Stimulated activated CD8-positive, alpha-beta memory T cell treated with anti-CD3 and anti-CD28 coated beads, Interleukin-2, amount 100 ng/mL, for 1 hour (primary cell): ENCODE measurements at places on chromosomes 13 and 19.

DNA sequence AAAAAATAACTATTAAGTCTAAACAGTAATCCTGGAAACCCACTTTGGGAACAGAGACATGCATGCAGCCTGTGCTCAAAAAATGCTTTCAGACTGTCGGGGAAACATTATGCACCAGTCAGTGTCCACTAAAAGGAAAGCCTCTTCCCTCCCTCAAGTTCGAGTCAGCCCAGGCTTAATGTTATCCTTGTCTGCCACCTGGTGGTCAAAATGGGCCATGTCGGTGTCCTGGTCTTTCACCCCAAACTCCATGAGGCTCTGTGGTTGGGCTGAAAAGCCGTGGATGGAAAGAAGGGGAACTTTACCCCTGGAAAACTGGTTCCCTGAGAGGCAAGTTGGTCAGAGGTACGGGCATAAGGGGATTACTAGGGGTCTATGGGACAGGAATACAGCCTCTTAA, 88.4 kb upstream of the ZNF492 start:
- DNase-seq, result no peak

DNA sequence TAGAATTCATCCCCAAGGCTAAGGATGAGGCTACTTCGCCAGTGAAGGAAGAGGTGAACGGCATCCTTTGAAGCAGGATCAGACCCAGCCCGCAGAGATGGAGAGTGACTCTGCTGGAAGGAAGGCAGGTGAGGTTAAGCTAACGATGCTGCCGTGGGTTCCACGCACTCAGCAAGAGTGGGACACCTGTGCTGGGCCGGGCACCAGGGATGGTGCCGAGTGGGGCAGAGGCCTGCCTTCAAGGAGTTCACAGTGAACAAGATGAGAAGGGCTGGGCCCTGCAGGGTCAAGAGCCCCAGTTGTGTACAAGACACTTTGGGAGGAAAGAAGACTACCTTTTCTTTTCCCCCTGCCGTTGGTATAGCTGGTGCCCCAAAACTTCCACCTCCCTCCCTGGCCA, 606.6 kb downstream of the LIG4 start:
- DNase-seq, result no peak

DNA sequence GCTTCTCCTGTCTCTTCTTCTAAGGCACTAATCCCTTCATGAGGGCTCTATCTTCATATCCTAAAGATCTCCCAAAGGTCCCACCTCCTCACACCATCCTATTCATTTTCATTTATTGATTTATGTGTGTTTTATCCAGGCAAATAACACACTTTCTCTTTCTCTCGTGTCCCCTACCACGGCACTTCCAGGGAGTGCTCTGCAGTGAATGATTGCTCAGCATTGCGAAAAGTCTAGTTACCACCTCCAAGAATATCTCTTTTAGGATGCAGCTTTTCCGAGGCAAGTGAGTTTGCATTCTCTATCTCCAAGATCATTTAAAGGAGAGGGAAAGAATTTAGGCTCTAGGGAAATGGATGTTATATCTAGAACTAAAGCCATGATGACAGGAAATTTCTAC, 101.7 kb downstream of the MIPEP start:
- DNase-seq, result no peak

- no peak for DNase-seq
Observed at GRCh38 chr13:41177616-41178015, 16.8 kb downstream of the KBTBD7 start.

- DNase-seq, result no peak
Observed at GRCh38 chr13:26749285-26749684, 11.3 kb downstream of the GPR12 start.

DNA sequence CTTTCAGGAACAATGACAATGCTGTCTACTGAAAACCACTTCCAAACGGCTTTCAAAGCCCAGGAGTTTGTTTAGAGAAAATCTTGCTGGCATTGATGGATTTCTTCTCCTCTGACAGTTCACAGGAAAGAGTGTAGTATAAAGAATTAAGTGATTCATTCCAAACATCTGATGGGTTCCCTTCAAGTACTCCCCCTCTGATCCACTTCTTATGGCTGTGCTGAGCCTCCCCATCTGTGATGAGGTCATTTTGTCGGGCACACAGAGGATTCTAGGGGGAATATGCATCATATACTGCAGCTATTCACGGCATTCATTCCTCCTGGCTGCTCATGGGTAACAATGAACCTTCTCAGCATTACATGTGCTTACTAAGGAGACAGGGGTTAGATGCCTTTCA, 107.9 kb downstream of the RGCC start:
- no peak for DNase-seq

DNA sequence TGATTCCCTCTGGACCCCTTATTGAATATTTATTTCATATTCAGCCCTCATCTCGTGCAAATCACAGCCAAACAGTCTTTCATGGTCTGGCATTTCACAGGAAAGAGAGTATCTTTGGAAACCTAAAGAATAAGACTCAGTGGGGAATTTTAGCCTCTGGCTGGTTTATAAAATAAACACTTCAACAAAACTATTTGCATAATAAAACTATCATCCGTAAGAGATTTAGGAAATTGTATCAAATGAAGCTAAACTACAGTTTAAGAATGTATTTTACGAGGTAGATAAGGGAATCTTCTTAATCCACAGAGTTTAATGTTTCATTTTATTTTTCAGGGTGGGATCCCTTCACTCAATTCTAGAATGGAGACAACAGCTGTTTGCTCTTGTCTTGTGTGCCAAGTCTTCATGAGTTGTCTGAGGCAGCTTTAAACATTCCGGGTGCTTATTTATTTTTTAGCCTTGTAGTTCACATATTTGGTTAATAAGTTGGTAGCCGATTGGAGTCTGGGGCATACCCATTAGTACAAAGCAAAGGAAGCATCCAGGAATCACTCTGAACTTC, 634.4 kb upstream of the KLF12 start:
- no peak for DNase-seq

DNA sequence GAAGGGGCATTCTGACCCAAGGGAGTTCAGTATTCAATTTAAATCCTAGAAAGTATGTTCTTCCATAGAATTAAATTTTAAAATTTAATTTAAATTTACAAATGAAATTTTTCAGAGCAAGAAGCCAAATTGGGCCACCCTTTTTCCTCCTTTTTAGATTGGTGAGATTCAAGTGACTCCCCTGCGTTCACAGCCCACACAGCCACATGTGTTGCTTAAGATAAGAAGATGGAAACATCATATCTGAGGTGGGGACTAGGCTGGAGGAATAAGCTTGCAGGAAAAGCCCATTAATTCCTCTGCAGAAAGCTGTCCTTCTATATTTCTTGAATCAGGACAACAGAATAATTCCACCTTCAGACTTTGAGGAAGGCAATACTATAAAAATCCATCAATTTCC, 392.7 kb upstream of the ZNF507 start:
- DNase-seq, result no peak

DNA sequence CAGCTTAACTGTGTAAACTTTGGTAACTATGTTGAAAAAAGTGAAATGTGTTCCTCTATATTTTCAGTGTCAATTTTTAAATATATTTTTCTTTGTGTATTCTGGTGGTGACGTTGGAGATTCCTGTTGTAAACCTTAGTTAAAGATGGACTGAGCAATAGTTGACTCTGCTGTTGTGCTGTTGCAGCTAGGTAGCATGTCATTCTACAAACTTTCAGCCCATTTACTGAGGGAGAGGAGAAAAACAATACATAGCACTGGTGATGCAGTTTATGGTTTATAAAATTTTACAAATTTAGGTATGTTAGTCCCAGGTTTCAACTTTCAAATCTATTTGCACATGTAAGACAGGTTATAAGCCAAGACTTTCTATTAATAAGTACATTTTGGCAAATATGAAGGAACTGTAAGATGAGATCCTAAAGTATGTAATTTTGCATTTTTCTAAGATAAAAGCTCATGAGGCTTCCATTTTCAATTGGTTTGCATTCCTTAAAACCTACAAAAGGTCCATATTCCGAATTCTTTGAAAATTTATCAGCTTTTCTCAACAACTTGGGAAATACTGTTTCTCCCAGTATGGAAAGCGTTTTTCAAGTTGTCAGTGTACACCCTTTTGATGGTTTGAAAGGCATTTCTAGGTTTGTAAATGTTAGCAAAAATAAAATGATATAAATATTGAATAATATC, 1.5 kb downstream of the NDFIP2 start:
- no peak for DNase-seq

DNA sequence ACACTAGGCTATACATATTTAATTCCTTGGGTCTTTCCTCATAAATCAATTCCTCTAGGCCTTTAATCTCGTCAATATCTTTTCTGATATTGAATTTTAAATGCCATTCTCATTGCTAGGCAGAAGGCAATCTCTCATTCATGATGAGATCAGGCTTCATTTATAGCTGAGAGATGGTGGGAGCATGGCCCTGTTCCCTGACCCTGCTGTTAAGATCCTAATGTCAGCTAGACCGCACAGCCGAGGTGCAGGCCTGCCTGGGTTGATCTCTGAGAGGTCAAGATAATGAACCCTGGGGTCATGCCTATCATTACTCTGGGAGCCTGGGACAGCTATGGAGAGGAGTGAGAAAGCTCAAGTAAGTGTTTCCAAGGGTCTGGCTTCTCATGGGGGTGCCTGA, 253.8 kb downstream of the DNAJC15 start:
- no peak for DNase-seq

DNA sequence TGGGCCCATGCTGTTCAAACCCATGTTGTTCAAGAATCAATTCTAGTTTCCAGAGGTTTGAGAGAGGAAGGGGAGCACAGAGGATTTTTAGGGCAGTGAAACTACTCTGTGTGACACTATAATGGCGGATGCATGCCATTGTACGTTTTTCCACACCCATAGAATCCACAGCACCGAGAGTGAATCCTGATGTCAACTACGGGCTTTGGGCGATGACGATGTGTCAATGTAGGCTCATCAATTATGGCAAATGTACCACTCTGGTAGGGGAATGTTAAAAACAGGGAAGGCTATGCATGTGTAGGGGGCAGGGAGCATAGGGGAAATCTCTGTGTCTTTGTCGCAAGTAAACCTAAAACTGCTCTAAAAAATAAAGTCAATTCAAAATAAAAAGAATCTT, 70.7 kb upstream of the UBAC2 start:
- no peak for DNase-seq

- no peak for DNase-seq
Observed at GRCh38 chr13:35838356-35838755, 292.8 kb downstream of the DCLK1 start.

GRCh38 chr13:94331281-94331680, 148.2 kb downstream of the DCT start:
- no peak for DNase-seq
